ENCODE measurements at places on chromosomes 2 and 18.
A peak's percentile ranks its signal among the peaks of the same experiment; 100 is the strongest.

DNA sequence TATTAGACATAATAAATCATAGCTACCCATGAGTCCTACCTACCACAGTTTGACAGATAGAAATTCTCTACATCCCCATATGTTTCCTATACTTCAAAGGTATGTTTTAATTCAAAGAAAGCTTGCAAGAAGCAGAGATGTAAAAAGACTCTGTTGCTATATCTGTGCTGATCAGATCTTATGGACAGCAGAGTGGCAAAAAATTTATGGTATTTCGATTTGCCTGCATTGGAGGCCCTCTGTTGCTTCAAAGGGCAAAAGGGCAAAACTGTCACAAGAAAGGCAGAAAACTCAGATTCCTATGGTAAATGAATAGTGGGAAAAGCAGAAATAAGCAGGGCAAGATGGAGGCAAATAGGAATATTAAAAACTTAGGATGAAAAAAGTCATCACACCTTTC lies 447.8 kb upstream of the SPHKAP start:
- no peak for DNase-seq

DNA sequence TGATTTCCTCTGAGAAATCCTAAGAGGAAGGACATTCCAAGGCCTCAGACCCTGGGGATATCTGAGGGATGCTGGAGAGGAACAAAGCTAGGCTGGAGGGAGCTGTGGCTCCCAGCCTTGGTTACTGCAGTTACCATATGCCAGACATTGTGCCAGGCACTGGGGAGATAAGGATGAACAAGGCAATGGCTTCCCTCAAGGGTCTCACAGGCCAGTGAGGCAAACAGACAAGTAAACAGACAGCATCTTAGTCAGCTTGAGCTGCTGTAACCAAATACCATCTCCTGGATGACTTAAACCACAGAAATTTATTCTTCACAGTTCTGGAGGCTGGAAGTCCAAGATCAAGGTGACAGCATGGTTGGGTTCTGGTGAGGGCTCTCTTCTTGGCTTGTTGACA lies 91.8 kb downstream of the SKA1 start:
- DNase-seq, result no peak

DNA sequence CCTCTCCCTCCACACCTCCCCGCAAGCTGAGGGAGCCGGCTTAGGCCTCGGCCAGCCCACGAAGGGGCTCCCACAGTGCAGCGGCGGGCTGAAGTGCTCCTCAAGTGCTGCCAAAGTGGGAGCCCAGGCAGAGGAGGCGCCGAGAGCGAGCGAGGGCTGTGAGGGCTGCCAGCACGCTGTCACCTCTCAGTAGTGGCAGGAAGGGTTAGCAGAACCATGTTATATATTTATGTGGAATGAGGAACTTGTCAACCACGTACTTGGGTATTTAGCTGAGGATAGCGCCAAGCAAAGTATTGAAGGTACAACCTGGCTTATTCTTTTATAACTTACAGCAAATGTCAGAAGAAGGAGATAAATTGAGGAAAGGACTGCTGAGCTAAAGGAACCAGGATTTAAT lies 144.1 kb upstream of the MGAT5 start:
- no peak for DNase-seq

GRCh38 chr2:224220586-224221255 lies 181.2 kb downstream of the FAM124B start:
- no peak for DNase-seq

GRCh38 chr2:143907801-143908200 lies 612.1 kb downstream of the ZEB2 start:
- DNase-seq, result no peak

- DNase-seq, result no peak
These were observed 607 bp upstream of the UBE2F start for GRCh38 chr2:237966250-237966564.

DNA sequence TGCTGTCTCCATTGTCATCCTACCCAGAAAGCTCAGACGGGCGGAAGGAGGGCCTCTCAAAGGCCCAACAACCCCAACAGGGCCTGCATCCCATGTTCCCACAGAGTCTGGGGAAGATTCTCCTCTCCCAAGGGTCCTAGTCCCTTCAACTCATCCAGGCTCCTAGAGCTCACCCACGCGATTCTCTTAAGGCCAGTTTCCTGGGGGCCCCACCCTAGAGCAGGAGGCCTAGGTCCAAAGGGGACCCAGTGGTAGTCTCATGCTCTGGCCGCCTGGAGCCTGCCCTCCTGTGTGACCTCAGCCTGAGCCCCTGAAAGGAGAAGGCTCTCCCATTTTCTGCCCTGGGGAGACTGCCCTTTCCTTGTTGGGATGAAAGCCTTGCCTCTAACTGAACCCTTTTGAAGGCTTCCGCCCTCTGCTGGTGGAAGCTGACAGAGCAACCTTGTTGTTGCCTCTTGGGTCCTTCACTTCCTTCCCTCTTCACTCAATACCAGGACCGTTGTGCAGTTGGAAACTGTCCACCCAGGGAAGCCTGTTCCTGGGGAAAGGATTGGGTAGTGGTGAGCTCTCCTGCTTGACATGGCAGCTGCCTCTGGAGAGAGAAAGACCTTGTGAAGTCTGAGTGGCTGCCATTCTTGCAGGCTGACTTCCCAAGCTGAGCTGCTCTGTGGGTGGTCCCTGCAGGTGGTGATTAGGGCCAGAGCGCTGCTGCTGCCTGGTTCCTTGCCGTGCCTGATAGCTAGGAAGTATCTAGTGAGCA lies 86.0 kb upstream of the ALPP start:
- no peak for DNase-seq

DNA sequence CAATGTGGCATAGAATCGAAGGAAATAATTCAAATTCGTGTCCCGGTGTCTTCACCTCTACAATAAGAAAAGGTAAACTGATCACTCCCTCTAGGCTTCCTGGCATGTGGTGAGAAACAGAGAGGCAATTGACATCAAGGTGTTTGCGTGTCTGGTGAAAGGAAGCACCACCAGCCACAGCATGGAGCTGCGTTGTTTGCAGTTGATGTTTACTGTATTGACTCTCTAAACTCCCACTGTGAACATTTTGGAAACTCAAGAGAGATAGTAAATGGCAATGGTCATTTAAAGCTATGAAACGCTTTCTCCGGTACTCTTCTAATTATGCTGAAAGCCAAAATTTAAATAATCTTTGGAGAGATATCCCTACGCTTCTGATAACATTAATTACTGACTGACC lies 82.6 kb downstream of the SETBP1 start:
- DNase-seq, result no peak

DNA sequence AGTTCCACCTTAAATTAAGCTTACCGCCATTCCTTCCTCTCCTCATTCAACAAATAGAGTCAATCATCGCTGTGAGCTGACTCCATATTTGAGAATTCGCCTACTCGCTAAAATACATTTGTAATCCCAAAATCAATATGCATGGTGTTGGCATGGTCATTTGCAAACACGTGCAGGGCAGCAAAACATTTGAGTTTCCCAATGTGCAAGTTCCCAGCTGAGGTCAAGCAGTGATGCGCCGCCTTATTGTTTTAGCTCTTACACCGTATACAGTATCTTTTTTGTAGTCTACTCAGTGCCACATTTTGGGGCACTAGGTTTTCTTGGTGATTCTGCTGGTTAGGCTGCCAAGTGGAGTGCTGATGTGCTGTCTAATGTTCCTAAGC lies 73.3 kb upstream of the MGAT4A start:
- DNase-seq, result no peak

- DNase-seq, result no peak
These were observed 60.3 kb upstream of the GPR45 start for GRCh38 chr2:105181282-105181681.

DNA sequence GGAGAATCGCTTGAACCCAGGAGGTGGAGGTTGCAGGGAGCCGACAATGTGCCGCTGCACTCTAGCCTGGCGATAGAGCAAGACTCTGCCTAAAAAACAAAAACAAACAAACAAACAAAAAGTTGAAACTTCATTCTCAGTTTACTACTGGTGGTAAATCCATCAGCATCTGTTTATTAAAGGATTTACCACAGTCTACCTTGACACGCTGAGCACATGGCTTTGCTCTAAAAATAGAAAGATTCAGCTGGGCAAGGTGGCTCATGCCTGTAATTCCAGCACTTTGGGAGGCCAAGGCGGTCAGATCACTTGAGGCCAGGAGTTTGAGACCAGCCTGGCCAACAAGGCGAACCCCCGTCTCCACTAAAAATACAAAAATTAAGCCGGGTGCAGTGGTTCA lies 201.3 kb downstream of the TGIF1 start:
- no peak for DNase-seq

- DNase-seq, result no peak
These were observed 45.3 kb upstream of the NARS1 start for GRCh38 chr18:57666818-57667497.

DNA sequence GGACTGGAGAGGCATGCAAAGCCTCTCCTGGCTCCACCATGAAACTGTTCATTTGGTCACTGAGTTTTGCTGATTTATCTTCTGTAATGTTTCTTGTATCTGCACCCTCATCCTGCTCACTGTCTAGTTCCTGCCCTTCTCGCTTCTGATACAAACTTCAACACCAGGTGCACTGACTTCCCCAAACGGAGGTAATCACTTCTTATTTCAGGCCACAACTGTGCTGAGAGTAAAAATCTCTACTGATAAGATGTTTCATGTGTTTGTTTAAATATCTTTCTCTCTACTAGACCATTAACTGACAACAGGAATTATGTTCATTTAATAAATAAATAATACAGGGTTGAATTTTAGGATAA lies 10.9 kb upstream of the NT5C1B start:
- no peak for DNase-seq

DNA sequence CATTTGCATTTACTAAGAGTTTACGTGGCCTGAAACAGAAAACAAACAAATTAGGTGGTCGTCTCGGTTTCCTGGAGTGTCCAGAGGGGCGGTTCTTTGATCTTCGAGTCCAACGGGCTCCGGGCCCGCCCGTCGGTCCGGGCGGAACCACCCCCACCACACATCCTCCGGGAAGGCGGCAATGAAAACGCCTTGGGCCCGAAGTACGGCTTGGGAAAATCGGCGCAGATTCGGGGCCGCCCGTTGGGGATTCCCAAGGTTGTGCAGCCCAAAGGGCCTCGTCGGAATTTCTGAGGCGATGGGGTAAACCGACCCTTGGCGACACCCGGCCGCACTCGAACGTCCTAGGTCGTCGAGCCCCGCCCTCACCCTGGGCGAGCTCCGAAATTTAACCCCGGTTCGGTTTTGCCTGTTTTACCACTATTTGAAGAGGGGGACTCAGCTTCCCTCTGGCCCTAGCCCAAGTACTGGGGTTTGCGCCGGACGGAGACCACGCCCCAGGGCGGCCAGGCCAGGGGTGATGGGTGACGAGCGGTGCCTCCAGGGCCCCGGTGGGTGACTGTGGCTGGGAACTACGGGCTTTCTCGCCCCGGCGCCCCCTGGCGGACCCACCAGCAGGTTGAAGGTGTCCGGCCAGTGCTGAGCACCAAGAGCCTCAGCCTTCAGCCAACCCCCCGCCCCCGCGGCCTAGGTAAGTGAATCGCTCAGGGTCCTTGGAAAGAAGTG lies 1.9 kb upstream of the CFAP53 start:
- DNase-seq, result peak; percentile 47

GRCh38 chr2:144351687-144352086 lies 168.2 kb downstream of the ZEB2 start:
- DNase-seq, result no peak

DNA sequence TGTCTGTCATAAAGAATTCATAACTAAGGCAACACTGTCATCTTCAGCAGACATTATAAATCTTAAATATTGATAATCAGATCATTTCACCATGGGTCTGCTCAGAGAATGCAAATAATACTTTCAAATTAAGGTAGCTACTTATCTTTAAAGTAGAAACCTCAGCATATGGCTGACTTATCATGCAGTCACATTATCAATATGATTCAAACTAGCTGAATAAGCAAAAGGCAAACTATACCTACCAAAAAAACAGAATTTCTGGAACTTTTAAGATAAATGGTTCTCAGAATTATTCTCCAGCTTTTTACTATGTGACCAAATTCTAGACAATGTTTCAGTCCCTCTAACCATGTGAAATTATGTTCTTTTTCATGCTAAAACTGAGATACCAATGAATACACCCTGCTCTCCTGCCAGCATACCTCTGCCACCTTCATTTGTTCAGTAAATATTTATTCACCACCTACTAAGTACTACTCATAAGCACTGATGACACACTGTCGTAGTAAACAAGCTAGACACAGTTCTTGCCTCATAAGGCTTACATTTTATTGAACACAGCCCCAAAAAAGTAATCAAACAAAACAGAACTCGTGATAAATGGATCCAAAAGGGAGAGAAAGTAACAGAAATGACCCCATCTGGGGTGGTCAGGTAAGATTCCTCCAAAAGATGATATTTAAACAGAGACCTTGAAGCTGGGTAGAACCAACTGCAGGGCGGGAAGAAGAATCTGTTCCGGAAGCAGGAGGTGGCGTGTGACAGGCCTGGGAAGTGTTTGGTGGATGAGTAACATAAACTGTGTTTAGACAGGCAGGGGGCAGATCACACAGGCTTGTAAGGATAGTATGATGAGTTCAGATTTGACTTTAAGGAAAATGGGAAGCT lies 17.7 kb downstream of the SPIRE1 start:
- no peak for DNase-seq

DNA sequence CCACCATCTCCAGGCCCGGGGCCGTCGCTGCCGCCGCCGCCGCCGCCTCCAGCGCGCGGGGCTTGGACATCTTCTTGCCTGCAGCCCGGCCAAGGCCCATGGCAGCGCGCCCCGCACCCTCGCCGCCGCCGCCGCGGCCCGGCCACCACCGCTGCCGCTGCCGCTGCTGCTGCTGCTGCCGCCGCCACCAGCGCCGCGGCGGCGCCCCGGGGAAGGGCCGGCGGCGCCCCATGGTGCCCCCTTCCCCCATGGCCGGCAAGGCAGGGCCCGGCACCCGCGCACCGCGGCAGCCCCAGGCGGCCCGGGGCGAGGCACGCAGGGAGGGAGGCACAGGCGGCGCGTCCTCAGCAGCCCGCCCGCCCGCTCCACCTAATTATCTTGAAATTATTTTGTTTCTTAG lies 3057.4 kb downstream of the RPIA start:
- DNase-seq, result no peak

DNA sequence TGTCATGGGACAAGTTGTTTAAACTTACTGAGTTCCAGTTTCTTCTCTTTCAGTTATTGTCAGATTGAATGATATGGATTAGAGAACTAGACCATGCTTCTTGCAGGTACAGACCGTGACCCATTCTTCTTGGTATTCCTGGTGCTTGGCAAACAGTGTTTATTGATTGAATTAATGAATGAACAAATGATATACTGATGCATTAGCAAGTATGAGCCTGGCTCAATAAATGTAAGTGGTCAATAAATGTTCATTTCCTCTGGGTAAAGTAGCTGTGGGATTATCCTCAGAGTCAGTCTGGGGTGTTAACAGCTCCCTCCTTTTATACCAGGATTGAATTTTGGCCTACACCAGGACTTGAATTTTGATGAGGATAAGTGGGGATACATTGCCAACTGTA lies 160.2 kb downstream of the ZEB2 start:
- no peak for DNase-seq

- no peak for DNase-seq
These were observed 1.3 kb upstream of the ZNF512 start for GRCh38 chr2:27581417-27582128.
